ENCODE measurements at places on chromosomes 2 and 18.

DNA sequence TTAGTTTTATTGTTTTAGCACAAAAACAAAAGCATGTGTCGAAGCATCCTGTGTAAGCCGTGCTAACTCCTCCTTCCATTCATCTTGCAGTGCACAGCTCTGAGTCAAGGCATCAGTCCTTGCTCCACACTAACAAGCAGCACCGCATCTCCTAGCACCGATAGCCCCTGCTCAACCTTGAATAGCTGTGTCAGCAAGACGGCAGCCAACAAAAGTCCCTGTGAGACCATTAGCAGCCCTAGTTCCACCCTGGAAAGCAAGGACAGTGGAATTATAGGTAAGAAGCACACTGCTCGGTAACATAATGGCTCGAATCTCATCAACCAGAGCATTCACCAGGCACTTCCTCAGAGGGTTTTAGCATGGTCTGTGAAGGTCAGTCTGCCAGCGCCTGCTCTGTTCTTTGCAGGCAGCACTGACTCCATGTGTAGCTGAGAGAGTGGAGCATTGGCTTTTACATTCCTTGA lies 136.2 kb downstream of the WDSUB1 start:
- no peak for DNase-seq

GRCh38 chr2:88603146-88603545 lies 24.1 kb downstream of the EIF2AK3 start:
- no peak for DNase-seq

GRCh38 chr2:208254871-208255556 lies at the start of gene IDH1:
Gene IDH1 (minus strand): TSS chr2:208255071. CDS start chr2:208251551, 3,520 bp downstream.
- DNase-seq, result peak; percentile 94

GRCh38 chr2:101052147-101052546 lies 50.1 kb downstream of the RPL31 start:
- no peak for DNase-seq

DNA sequence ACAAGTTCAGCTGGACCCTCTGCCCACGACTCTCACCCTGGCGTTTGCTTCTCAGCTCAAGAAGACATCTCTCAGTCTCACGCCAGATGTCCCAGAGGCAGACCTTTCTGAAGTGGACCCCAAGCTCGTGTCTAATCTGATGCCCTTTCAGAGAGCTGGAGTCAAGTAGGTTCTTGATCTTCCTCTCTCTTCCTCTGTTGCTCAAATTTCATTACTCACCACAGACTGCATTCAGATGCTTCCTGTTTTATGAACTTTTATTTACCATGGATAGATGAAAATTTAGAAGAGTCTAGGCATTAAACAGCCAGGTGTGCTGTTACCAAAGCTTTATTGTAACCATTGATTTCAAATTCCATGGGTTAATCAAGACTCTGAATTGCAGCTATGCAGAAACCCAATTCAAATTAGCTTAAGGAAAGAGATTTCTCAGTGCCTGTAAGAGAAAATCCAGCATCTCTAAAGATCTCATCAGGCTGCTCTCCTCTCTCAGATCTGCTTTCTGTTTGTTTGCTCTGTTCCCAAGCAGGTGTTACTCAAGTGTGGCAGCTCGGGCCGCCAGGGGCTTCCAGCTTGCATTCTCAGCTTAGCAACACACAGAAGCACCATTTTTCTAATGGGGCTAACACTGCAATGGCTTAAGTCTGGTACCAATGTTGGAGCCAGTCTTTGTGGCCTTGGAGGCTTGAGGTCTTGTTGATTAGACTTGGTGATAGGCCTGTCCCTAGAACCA lies 16.5 kb downstream of the SMARCAL1 start:
- no peak for DNase-seq

DNA sequence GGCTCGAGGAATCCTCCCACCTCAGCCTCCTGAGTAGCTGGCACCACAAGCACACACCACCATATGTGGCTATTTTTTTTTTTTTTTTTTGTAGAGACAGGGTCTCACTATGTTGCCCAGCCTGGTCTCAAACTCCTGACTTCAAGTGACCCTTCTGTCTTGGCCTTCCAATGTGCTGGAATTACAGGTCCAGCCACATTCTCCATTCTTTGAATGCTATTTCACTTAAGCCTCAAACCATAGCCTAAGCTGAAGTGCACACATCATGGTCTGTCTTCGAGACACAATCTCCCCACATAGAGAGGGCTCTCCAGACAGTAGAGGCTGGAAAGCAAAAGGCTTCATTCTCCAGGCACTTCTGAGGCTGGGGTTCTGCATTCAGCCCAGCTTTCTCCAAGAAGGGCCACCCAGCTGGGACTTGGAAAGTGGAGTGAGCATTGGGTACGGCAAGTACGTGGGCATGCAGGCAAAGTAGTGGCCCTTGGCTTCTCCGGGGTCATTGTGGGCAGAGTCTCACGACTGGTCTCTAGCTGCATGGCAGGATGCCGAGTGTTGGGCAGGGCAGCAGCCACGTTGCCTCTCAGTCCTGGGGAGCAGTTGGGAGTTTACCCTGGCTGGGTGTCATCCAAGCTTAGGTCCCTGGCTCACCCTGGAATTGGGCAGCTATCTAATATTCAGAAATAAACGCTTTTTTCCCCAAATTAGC lies 78.2 kb upstream of the SMAD7 start:
- no peak for DNase-seq

DNA sequence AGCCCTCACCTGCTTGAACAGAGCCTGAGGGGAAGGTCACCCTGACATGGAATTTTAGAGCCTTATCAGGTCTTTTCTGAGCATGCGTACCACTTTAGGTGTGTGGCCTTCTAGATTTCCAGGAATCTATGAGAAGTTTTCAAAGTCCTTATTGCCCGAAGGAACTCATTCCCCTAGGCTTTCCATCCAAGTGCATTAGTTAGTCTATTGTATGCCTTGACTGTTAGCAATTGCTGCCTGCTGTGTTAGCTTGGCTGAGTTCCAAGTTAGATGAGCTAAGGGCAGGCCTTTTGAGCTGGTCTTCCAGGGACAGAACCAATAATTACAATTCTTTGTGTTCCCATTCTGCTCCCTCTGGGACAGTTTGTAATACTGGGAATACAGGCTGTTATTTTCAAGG lies 30.8 kb upstream of the PUM2 start:
- no peak for DNase-seq

- no peak for DNase-seq
Measured at GRCh38 chr2:179936654-179937053, 70.4 kb downstream of the CWC22 start.

DNA sequence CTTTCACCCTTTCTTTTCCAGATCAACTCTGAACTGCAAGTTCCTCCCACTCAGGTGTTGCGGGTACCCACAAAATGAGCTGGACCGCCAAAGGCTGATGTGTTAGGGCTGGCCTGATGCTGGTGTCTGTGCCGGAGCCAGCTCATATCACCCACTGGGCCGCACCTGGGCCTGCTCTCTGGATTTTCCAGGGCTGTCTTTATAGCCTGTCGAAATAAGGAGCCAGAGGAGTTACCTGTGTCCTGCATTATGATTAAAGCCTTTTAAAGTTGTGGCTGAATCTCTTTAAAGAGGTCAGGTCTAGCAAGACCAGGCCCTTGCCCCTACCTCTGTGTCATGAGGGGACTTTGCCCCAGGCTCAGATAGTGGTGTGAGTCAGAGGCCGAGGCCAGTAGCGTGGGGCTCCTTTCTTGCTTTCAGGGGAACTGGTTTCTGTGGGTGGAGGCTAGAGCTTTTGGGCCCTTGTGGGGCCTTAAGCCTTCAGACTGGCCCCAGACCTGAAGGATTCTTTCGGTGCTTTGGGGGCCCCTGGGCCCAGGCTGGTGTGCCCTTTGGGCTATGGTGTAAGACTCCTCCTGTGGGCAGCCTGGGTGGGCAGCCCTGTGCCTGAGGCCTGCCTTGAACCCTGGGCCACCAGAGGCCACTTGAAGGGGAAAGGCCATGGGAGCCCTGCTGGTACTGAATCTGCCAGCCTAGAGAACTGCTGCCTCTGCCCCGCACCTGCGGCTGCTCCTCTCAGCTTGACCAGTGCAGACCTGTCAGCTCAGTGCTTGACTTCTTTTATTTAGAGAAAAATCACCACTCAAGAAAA lies 21.3 kb downstream of the OTOF start:
- DNase-seq, result no peak

- DNase-seq, result no peak
Measured at GRCh38 chr18:32688821-32689220, 84.0 kb downstream of the KLHL14 start.

DNA sequence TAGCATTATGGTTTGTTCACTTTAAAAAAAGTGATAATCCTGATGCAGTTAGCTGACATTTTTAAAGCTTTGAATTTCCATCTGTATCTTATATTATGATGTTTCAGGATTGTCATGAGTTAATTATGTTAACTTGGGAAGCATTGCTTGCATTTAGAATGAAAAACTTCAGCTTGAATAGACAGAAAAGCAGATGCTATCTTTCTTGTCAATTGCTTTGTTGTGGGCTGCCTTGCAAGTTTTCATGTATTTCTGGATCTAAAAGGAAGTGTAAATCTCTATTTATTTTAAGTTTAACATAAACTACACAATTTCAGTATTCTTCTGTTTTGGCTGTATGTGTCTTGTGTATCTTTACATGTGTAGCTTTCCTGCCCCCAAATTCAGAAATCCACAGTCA lies 479.5 kb downstream of the ARHGAP15 start:
- DNase-seq, result no peak

DNA sequence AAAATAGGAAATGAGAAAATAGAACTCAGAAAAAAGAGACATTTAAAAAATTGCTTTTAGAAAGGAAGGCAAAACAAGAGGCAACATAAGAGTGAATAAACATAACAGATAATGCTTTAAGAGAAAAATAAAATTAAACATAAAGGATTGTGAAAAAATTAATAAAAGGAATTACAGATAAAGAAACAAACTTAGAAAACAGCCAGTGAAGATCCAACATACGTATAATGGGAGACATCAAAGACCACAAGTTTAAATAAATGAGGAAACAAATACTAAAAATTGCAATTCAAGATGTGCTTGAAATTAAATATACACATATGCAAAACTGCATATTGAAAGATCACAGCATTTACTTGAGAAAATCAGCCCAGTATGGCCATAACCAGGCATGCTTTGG lies 448.9 kb downstream of the NBAS start:
- DNase-seq, result no peak

DNA sequence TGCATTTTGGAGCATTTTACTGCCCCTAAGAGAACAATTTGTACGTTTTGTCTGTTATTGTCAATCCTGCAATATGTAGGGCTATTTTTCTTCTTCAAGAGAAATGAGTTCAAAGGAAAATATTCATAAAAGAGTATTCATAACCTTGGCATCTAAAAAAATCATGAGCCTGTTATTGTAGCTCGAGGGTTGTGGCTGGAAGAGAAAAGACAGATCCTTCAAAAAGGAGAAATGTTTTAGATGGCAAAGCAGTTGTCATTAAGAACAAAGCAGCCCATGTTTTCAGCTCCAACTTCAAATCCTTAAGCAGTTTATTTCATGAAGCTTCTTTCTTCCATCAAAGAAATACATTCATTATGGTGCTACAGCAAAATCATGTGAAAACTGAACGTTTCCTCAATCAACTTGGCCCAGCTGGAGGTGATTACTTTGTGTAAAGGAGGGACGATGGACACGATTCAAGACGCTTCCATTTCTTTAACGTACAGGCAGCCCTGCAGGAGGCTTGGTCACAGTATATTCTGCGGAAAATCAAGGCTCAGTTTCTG lies 31.4 kb downstream of the QPCT start:
- DNase-seq, result no peak

DNA sequence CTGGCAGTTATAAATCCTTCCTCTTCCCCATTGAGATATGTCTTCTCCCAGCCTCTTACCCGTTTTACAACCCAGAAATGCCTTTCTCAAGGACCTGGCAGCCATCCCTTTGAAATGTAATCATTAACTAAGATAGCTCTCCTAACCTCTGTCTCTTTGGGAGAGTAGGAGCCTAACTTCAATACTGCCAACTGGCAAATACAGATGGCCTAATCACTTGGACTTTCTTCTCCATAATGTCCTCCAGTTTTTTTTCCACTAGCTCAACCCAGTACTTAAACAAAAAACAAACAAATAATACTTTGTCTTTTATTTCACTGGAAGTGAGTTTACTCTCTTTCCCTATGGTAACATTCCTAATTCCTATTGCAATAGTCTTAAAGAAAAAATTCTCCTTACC lies 1391.1 kb downstream of the SUCLG1 start:
- DNase-seq, result no peak

DNA sequence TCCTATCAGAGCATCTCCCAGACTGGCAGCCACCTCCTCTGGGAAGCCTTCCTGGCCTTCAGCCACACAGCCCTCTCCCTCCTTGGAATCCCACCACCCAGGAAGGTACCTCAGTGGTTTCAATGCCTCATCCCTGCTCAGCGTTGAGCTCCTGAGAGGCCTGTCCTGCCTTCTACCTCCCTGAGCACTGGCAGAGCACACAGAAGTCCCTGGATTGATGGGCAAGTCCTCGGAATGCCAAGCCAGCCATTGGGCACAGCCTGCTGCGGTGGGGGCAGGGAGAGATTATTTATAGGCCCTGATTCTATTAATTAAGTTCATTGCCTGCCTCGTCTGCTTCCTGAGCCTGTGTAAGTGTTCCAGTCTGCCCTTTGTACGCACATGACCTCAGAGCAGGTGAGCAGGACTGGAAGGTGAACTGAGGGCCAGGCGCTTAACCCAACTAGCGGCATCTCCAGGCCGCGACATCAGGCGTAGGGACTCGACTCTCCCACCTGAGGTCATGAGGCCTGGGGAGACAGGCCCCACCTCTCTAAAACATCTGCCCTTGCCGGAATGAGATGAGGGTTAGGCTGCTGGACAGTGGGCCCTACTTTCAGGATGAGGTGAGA lies 63.4 kb downstream of the SMAD7 start:
- no peak for DNase-seq

DNA sequence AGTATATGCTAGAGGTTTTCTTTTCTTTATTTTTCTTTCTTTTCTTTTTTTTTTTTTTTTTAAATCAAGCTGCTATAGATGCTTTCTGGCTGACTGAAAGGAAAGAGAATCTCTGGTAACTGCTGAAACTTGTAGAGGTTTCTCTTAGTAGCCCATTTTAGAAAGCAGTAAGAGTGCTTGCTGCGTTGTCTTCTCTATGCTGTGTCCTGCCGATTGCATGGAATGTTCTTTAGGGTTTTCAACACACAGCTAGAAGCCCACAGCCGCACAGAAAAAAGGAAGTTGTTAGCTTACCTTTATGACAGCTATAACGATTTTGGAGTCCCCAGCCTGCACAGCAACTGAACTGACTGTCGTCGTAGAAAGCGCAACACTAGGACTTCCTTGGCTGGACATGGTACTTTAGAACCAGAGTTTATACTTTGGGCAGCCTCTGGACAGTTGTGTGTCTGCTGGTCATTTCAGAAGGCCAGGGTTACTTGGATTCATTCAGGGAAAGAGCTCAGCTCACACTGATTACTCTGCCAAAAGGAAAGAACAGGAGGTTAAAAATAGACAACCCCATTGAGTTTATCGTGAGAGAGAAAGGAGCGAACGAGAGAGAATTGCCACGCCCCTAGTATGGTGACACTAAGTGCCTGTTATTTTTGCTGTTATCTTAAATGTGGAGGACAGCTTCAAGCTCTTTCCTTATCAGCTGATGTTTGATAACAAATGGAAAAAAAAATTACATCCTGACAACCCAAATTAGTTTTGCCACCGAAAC lies at the start of gene CCDC141:
CCDC141 (minus strand) TSS at position 592 of the 766 bp plus-strand sequence; CDS start at position 396, 196 bp downstream.
- no peak for DNase-seq

- no peak for DNase-seq
Measured at GRCh38 chr2:207767461-207768167, 2.1 kb downstream of the FZD5 start.

- no peak for DNase-seq
Measured at GRCh38 chr18:55573386-55573785, 14.6 kb downstream of the TCF4 start.

GRCh38 chr18:22822841-22823508 lies 110.2 kb upstream of the RBBP8 start:
- DNase-seq, result no peak

GRCh38 chr2:101828673-101829334 lies 131.3 kb downstream of the MAP4K4 start:
- no peak for DNase-seq

- DNase-seq, result no peak
Measured at GRCh38 chr2:170425281-170425751, 247.4 kb downstream of the MYO3B start.

Measured in stimulated activated naive CD4-positive, alpha-beta T cell treated with Interleukin-2 at 50 U/mL for 16 hours (primary cell).